MM.1S (cell line): ENCODE measurements at places on chromosomes 16 and 17.
A peak's percentile ranks its signal among the peaks of the same experiment; 100 is the strongest.

DNA sequence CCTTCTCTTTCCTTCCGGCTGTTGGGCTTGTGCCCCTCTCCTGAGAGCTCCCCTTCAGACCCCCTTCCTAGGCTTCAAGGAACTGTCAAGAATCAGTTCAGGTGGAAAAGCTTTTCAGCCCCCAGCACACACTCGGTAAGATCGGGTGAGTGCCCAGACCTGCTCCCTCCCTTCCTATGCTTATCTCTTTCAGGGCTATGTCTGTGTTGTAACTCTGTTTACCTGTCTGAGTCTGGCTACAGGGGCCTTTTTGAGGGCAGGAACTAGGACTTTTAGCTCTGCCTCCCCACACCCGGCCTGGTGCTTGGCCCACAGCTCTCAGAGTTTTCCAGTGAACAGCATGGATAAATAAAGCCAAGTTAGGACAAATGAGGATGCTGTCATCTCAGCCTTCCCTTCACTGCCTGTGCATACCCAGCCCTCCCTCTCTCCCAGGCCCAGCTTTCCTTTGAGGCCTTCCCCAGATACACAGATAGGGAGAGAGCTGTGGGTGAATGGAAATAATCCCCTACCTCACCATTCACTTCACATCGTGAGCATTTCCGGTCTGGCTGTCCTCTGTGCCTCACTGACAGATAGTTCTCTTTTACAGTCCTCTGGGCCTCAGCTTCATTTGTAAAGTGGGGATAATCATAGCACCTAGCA is 5.7 kb upstream of the MRPS23 start:
- DNase-seq: no peak

DNA sequence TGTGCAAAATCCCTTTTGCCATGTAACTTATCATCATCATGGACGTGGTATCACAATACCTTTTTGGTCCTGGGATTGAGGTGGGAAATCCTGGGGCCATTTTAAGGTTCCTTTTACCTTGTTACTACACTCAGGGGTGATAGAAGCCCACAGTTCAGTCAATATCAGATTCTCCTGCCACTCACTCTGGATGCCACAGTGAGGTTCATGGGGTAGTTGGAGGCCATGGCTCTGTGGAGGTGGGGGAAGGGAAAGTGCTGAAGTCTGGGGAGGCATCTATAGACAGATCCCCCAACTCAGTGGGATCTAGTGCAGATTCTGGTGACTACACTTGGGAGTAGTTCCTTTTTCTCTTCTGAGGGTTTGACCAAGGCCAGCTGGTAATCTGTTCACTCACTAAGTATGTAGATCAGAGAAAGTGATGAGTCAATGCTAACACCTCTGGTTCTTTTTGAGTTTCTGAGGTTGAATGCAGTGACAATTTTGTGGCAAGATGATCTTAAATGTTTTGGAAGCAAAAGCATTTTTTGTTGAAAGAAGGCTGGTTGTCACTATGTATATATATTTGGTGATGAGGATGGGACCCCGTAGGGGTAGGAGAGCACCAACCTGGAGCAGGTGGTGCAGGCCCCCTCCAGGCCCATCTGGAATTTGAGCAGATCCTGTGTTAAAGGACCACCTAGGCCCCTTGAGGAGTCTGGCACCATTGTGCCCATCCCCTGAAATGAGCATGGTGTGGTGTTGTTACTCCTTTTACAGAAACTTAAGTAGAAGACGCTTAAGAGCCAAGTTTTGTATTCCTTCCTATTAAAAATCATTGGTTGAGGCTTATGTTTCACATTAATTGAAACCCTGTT is 18.8 kb upstream of the IRF8 start:
- no peak for DNase-seq

DNA sequence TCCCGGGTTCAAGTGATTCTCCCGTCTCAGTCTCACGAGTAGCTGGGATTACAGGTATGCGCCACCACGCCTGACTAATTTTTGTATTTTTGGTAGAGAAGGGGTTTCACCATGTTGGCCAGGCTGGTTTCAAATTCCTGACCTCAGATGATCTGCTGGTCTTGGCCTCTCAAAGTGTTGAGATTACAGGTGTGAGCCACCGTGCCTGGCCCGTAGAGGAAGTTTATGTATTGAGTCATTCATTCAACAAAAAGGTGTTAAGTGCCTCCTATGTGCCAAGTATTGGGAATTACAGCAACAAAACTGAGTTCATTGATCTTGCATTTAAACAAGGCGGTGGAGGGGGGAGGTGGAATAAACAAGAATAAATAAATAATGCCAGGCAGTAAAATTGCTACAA is 10.2 kb upstream of the CNOT1 start:
- DNase-seq: no peak

- DNase-seq: no peak
Observed at GRCh38 chr16:15493466-15494180, 59.2 kb downstream of the BMERB1 start.

- DNase-seq: no peak
Observed at GRCh38 chr17:46025060-46025459, 26.0 kb downstream of the STH start.

- no peak for DNase-seq
Observed at GRCh38 chr17:77076124-77076830, 64.5 kb upstream of the SEC14L1 start.

DNA sequence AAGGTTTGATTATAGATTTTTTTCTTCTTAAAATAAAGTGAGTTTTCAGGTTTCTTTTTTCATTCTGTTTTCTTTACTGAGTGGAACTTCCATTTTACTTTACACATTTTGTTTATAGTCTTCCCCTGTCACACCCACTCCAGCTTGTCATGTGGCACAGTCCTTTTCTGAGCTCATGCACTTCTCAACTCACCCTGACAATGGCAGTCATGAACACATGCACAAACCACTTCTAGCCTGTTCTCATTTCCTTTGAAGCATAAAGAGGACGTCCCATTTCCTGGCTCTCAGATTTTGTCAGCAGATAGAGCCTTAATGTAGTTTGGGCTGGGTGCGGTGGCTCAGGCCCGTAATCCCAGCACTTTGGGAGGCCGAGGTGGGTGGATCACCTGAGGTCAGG is 168.0 kb downstream of the AHSP start:
- peak; percentile 44 for DNase-seq

- DNase-seq: no peak
Observed at GRCh38 chr16:65919145-65919985, 447.1 kb upstream of the CDH5 start.

- peak; percentile 50 for DNase-seq
Observed at GRCh38 chr16:66274335-66275110, 92.0 kb upstream of the CDH5 start.

- DNase-seq: no peak
Observed at GRCh38 chr17:78825696-78826095, 14.9 kb downstream of the USP36 start.

DNA sequence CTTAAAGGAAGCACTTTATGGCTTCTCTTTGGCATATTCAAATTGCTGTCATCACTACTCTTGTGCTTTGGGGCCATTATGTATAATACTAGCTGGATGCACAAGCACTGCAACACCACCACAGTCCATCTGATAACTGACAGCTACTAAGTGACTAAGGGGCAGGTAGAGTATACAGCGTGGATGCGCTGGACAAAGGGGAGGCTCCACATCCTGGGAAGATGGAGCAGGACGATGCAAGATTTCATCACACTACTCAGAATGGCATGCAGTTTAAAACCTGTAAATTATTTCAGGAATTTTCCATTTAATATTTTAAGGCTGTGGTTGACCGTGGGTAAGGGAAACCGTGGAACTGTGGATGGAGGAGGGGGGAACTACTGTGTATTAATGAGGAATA is 25.0 kb downstream of the MPRIP start:
- no peak for DNase-seq

GRCh38 chr16:88585269-88585668 is 15.1 kb downstream of the ZC3H18 start:
- DNase-seq: no peak

GRCh38 chr16:15951852-15952251 is 2.4 kb downstream of the ABCC1 start:
- no peak for DNase-seq

- no peak for DNase-seq
Observed at GRCh38 chr16:1639860-1640259, 27.7 kb downstream of the CRAMP1 start.

GRCh38 chr16:25729188-25729915 is 37.6 kb downstream of the HS3ST4 start:
- DNase-seq: no peak

DNA sequence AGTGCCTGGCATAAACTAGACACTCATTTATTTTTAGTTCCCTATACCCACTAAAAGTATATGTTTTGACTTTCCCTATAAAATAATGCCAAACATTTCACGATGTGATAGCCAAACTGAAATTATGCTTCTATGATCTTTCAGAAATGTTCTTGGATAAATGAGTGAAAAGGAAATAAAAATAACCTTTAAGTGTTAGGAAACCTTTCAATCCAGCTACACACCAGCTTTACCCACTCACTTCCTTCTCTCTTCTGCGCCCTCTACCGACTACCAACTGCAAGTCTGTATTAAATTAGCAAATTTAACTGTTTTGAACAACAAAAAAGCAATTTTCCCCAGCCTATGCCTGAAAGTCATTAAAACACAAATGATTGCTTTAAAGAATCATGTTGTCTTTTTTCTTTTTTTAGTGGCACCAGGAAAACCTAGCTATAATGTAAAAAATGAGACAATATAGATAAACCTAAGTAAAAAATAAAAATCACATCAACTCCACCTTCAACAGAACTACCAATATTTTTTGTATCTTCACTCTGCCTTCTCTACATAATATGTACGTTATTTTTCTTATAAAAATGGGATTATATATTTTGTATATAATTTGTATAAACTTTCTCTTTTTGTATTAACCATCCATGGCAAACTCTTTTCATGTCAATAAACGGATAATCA is 13.2 kb upstream of the TMEM100 start:
- DNase-seq: peak; percentile 57

DNA sequence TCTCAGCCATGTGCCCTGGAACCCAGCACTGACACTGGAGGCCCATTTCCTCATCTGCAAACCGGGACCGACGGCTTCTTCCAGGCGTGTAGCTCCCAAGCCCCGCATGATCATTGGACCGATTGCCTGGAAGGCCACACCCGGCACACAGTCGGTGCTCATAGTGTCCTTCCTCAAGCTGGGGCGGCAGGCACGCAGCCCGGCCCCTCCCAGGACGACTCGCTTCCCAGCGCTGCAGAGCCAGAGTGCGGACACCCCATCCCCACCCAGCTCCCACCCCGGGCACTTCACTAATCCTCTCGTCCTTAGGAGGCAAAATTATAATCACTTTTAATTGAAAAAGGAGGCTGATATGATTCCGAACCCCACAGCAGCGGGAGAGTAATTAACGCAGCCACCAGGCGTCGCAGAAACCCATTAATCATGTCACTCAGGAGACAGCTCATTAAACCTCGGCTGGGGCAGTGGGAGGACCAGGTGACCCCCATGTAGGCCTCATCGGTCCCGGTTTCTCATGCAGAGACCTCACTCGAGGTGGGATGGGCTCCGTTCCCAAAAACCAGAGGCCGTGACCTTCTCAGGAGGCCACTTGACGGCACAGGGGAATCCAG is 33.1 kb downstream of the ZNF469 start:
- no peak for DNase-seq

GRCh38 chr17:83199500-83200201 is 120.2 kb downstream of the METRNL start:
- DNase-seq: peak; percentile 57

GRCh38 chr17:67573987-67574657 is 143.6 kb upstream of the NOL11 start:
- no peak for DNase-seq

GRCh38 chr16:69055008-69055407 is 50.4 kb upstream of the HAS3 start:
- DNase-seq: no peak

DNA sequence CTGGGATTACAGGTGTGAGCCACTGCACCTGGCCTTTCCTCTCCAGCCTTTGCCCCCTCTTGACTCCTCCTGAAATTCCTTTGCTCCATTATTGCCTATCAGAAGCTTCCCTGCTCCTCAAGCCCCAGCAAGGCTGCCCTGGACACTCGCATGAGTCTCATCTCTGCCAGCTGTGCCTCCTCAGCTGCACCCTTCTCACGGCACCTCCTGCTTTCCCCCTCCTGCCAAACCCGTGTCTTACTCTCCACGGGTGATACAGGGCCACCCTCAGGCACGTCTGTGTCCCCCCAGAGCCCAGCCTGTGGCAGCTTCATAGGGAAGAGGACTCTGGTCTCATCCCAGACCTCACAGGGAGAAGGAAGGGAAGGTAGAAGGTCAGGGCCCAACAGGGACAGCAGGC is 15.4 kb downstream of the G6PC3 start:
- DNase-seq: no peak

DNA sequence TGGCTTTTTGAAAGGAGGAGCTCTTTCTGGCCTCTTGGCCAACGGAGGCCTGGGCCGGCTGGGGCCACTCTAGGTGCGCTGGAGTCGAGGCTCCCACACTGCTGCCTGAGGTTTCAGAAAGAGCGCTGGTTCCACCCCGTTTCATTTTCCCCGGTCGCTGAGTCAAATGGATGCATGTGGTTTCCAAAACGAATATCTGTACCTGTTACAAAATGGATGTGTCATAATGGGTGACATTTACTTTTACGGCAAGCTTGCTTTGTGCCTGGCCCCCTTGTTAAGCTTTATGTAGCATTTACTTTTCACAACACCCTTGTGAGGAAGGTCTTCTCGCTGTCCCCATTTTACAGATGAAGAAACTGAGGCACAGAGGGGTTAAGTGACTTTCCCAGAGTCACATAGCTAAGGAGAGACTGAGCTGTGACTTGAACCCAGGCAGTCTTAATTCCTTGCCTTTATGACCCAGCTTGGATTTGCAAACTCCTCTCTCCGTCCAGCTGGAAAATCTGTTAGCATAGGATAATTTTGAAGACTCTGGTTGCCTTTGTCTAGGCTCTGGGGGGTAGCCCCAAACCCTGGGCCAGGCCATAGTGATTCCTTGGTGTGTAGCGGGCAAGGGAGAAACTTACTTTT is 10.6 kb downstream of the KSR1 start:
- no peak for DNase-seq

GRCh38 chr16:23857256-23857880 is 21.6 kb downstream of the PRKCB start:
- DNase-seq: no peak

GRCh38 chr16:50765861-50766260 is 24.0 kb downstream of the CYLD start:
- no peak for DNase-seq

DNA sequence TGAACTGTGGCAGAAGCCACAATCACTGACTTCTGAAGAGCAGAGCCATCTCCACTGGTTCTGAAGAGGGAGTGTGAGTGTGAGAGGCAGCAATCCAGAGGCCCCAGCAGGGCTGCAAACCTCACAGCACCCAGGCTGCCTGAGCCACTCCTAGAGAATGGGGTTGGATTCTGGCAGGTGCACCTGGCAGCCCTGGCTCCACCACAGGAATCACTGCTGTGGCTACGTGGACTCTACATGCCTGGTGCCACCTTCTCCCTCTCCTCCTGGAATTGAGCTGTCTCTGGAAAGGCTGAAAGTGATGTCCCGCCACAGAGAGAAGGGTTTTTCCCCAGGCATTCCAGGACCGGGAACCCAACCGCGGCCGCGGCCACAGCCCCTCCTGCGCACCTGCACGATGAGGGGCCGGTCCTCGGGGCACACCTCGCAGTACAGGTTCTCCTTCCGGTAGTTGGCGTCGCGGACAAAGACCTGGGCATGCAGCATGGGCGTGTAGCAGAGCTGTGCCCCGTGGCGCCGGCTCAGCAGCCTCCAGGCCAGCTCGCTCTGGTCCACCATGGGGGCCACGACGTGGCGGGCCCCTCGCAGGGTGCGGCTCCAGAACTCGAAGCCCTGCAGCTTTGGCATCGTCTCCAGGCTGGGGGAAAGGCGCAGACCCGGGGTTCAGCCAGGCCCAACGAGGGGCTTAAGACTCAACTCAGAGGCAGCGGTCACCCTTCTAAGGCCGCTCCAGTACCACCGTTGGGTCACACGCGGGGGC is 991 bp downstream of the DUS1L start:
- peak; percentile 81 for DNase-seq
